ENCODE measurements at places on chromosomes 3 and 15. TPM values are rescaled to one million over a fixed set of nuclear protein-coding genes. Genes with fewer than 3 reads are reported as not detected.

IQGAP1 gene
- 160 TPM for total RNA-seq

PPM1L gene
- total RNA-seq, result 2.1 TPM

CEMIP gene
- total RNA-seq, result 324 TPM

ALCAM gene
- 168 TPM for total RNA-seq

TPRG1 gene
- 0.99 TPM for total RNA-seq

LRRC2 gene
- total RNA-seq, result 0.77 TPM

GOLGA6L10 gene
- total RNA-seq, result 0.26 TPM

LAMB2 gene
- total RNA-seq, result 1,026 TPM

GRCh38 chr15:50824514-50824913 lies 59.0 kb upstream of the SPPL2A start:
- no peak overlapping the region for H3K4me3 ChIP-seq
- no peaks in the 10 kb centered on the region for H3K36me3 ChIP-seq
- DNase-seq, result peak; percentile 50
- H3K27ac ChIP-seq, result no peak overlapping the region
- no peaks in the 10 kb centered on the region for H3K4me1 ChIP-seq

DNA sequence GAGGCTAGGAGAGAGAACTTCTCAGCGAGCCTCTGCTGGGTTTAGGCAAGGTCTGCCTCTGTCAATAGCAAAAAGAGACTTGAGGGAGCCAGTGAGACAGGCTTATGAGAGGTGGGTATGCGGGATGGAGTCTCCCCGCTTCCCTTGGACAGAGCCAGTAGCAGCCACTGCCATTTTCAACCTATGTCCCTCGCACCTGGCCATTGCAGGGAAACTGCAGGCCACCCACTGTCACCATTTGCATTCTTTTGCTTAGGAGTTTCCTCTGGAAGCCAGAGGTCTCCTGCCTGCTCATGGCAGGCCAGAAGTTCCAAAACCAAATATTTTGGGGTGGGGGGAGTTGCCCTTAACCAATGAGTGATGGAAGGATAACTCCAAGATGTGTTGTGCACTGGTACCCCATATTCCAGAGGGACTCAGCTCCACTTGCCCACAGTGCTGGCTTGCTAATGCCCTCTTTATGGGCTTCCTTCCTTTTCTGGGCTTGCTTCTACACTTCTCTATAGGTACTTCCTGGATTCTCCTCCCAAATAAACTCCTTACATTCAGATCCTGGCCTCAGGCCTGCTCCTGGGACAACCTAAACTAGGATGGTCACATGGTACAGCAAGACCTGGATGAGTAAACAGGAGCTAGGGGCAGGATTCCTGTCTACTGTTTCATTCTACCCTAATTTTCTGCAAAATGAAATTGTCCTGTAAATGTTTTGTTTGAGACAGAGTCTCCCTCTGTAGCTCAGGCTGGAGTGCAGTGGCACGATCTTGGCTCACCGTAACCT lies 108.9 kb upstream of the PROK2 start:
- no peaks in the 10 kb centered on the region for H3K36me3 ChIP-seq
- no peak overlapping the region for H3K4me3 ChIP-seq
- no peak for DNase-seq

- H3K27me3 ChIP-seq, result no peaks in the 10 kb centered on the region
- H3K4me1 ChIP-seq, result peaks cover 13% of the 10 kb centered on the region
- DNase-seq, result peak; percentile 79
- no peaks in the 10 kb centered on the region for H3K36me3 ChIP-seq
- no peak overlapping the region for H3K4me3 ChIP-seq
These were observed 85.1 kb downstream of the OXNAD1 start for GRCh38 chr3:16349986-16350596.

DNA sequence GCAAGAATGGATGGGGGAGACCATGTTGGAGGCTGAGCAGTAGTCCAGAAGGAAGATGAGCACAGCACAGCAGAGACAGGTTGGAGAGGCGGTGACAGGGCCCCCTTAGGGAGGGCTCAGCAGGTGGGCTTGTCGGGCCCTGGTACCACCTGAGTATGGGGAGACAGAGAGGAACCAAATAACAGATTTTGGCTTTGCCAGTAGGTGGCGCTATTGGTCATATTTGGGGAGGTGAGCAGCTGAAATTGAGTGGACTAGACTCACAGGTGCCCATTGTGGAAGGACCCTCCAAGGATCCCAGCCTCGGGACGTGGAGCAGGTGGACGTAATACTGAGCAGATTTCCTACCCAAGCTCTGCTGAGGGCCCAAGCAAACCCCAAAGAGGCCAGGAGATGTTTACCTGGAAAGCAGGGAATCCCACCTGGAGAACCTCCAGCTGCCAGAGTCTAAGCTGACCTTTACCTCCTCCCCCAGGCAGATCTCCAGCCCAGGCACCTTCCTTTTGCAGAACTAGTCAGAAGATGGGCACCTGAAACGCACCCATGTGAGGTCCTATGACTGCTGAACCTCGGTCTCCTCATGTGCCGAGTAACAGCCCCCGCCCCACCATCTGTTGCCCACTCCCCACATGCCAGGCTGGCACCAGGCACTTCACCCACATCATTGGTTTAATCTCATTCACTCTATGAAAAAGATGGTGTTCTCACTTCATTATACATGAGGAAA lies 24.6 kb upstream of the CORO2B start:
- peak; percentile 72 for DNase-seq
- no peaks in the 10 kb centered on the region for H3K36me3 ChIP-seq
- H3K27ac ChIP-seq, result no peak overlapping the region
- no peaks in the 10 kb centered on the region for H3K27me3 ChIP-seq
- H3K4me3 ChIP-seq, result no peak overlapping the region

DNA sequence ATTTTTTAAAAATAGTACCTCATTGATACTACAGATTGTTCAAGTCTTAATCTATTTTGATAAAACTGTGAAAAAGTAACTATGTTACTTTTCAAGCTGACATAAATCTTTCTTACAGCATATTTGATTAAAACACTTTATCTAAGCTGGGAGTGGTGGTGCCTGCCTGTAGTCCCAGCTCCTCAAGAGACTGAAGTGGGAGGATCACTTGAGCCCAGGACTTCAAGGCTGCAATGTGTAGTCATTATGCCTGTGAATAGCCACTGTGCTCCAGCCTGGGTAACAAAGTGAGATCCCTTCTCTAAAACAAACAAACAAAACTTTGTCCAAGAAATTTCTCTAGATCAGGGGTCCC lies 59.6 kb upstream of the NEDD4 start:
- H3K4me1 ChIP-seq, result no peaks in the 10 kb centered on the region
- H3K27me3 ChIP-seq, result no peaks in the 10 kb centered on the region
- no peak overlapping the region for H3K27ac ChIP-seq
- no peaks in the 10 kb centered on the region for H3K36me3 ChIP-seq
- no peak for DNase-seq

- no peaks in the 10 kb centered on the region for H3K36me3 ChIP-seq
- H3K27ac ChIP-seq, result peak overlapping the region; percentile 55
- peaks cover 9% of the 10 kb centered on the region for H3K4me1 ChIP-seq
- no peaks in the 10 kb centered on the region for H3K27me3 ChIP-seq
- no peak overlapping the region for H3K4me3 ChIP-seq
- DNase-seq, result peak; percentile 92
These were observed 8.4 kb upstream of the HRH1 start for GRCh38 chr3:11145888-11146287.

GRCh38 chr15:36884936-36885635 lies 215.3 kb downstream of the MEIS2 start:
- no peak for DNase-seq
- peaks cover 40% of the 10 kb centered on the region for H3K27me3 ChIP-seq
- H3K36me3 ChIP-seq, result no peaks in the 10 kb centered on the region
- H3K4me3 ChIP-seq, result no peak overlapping the region
- H3K4me1 ChIP-seq, result peaks cover 3% of the 10 kb centered on the region

DNA sequence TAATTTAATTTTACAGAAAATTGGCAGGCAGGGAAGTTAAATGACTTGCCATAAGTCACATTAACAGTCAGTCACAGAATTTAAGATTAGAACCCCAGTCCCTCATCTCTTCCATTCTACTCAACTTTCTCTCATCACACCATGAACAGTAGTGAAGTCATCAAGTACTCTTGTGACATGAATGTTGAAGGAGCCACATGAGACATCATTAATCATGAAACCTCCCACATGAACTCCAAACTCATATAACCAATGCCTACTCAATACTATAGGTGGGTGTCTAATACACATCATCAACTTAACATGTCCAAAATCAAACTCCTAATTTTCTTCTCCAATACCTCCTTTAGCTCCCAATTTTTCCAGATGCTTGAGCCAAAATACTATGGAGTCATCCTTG lies 19.5 kb downstream of the PHC3 start:
- peaks cover 6% of the 10 kb centered on the region for H3K36me3 ChIP-seq
- H3K4me3 ChIP-seq, result no peak overlapping the region
- DNase-seq, result no peak
- no peaks in the 10 kb centered on the region for H3K27me3 ChIP-seq

- no peak for DNase-seq
- no peaks in the 10 kb centered on the region for H3K36me3 ChIP-seq
- H3K4me1 ChIP-seq, result peaks cover 7% of the 10 kb centered on the region
- H3K27me3 ChIP-seq, result peaks cover 6% of the 10 kb centered on the region
These were observed 135.4 kb downstream of the KLF13 start for GRCh38 chr15:31461911-31462480.

GRCh38 chr3:14806641-14807263 lies 12.0 kb upstream of the FGD5 start:
- H3K4me1 ChIP-seq, result no peaks in the 10 kb centered on the region
- DNase-seq, result peak; percentile 36
- no peaks in the 10 kb centered on the region for H3K36me3 ChIP-seq
- H3K27ac ChIP-seq, result no peak overlapping the region

DNA sequence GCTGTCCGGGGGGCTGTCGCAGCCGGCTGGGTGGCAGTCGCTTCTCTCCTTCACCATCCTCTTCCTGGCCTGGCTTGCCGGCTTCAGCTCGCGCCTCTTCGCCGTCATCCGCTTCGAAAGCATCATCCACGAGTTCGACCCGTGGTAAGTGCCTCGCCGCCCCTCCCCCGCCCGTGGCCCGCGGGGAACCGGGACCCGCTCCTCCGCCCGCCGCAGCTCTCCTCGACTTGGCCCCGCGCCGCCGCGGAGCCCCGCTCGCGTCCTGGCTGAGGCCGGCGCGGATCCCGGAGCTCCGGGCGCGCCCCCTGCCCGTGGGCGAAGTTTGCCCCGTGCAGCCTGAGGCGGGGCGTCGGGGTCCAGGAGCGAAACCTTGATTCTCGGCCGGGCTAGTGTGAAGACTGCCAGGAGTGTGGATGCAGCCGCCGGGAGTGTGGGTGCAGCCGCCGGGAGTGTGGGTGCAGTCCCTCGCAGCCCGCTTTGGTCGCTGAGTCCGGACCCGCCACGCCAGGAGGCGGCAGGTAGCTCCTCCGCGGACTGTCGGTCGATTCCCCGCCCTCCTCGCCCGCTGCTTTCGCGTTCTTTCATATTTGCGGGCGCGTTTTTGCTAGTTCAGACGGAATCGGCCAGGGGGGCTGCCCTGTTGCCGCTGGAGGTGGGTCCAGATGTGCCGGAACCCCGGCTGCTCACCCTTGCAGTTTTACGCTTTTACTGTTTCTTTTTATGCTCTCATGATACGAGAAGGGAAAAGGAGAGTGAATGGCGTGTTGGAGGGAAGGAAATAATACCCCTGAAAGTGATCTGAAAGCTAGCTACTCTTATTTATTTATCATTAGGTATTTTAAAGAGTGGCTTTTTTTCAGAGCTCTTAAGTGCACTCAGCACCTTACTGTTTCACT lies 692 bp downstream of the STT3B start:
- peak overlapping the region; percentile 92 for H3K27ac ChIP-seq
- H3K4me1 ChIP-seq, result peaks cover 2% of the 10 kb centered on the region
- peak; percentile 19 for DNase-seq
- no peaks in the 10 kb centered on the region for H3K27me3 ChIP-seq
- no peaks in the 10 kb centered on the region for H3K36me3 ChIP-seq

GRCh38 chr3:66355394-66355793 lies 134.6 kb downstream of the SLC25A26 start:
- no peak overlapping the region for H3K27ac ChIP-seq
- H3K36me3 ChIP-seq, result no peaks in the 10 kb centered on the region
- H3K4me3 ChIP-seq, result no peak overlapping the region

DNA sequence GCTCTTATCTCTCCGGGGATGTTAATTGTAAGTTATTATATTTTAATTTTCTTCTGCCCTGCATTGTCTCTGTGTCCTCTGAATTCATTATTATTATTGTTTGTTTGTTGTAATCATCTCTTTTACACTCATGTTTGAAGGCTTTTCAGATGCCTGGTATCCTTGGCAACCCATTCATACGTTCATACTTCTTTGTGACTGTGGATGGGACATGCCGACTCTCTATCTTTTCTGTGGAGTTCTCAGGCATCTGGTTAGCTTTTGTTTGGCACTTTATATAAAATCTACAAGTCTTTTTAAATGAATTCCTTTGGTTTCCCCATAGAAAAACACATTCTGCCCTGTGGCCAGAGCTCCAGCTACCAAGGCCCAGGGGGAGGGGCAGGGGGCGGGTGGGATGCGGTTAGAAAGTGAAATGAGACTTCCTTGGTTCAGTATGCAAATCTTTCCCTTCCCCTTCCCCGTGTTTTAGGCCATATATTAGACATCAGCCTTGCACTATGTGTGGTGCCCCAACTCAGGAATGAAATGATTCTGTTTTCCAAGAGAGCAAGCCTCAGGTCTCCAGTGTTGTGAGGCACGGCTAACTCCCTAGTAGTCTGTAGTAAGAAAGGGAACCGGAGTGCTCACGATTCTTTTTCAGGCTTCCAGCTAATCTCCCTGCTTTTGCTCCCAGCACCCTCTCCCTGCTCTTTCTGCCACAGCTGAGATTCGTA lies 79.2 kb downstream of the SST start:
- H3K4me3 ChIP-seq, result no peak overlapping the region
- no peaks in the 10 kb centered on the region for H3K4me1 ChIP-seq
- DNase-seq, result no peak
- H3K36me3 ChIP-seq, result no peaks in the 10 kb centered on the region
- H3K27ac ChIP-seq, result no peak overlapping the region
